DMS79 (cell line): ENCODE measurements at places on chromosomes 16 and 17.

- DNase-seq, result no peak
Observed at GRCh38 chr17:71446645-71447437, 674.0 kb upstream of the SOX9 start.

- DNase-seq, result no peak
Observed at GRCh38 chr17:42163113-42163512, 8.3 kb upstream of the RAB5C start.

- no peak for DNase-seq
Observed at GRCh38 chr17:20236578-20237227, 227.5 kb downstream of the SPECC1 start.

GRCh38 chr17:38425031-38425430 is 3.2 kb upstream of the ARHGAP23 start:
- no peak for DNase-seq

DNA sequence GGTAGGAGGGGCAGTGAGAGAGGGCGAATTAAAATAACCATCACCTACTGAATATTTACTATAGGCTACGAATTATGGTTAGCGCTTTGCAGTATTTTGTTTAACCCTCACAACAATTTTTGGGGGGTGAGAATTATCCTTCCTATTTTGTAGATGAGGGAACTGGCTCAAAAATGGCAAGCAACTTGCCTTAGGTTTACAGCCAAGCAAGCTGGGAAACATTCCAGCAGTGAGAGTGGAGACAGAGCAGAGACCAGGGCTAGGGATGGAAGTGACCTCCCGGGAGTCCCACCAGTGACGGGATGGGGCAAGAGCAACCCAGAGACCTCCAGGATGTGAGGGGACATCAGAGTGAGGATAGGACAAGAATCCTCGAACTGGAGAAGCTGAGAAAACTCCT is 352 bp upstream of the VMO1 start:
- DNase-seq, result no peak

- DNase-seq, result no peak
Observed at GRCh38 chr16:74573622-74574021, 33.3 kb downstream of the GLG1 start.

DNA sequence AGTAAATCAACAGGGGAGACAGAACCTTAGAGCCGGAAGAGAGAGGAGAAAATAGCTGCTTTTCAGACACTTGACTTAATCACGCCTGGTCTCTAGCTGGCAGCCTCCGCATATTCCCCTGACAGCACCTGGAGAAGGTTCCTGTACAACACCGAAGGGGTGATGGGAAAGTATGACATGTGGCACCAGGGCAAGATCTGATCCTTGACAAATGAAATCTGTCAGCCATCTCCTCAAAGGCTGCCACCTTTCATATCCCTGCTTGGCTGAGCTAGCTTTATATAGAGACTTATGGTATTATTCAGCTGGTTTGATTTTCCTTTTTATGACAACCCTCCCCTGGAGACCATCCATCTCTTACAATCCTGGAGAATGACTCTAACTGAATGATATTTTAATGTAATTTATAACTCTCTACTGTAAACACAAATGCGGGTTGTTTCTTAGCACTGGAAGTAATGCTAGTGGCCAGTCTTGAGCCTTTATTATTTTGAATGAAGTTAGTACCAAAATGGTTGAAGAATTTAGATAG is 1205.3 kb upstream of the CDH8 start:
- no peak for DNase-seq

DNA sequence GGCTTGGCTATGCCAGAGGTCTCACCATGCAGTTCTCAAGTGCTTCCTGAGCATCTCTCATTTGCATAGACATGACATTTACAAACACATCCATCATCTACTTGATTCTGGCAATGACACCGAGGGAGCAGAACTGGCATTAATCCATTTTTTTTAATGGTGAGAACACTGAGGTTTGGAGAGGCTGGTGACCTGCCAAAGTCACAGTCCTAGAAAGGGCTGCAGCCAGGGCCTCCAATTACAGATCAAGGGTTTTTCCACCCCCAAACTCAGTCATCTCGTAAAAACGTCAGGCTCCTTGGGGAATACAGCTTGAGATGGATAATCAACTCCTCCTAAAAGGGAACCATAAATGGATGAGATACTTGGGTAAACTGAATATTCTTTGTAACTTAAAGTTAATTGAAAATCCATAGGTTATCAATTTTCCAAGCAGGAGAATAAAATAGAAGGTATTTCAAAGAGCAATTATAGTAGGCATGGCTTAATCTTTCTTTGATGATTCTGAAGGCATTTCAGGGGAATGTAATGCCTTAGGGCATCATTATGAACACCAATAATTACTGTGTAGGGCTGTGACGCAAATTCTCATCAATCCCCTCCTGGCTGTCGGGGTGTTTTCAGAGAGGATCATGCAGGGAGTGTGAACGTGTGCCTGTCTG is 9.4 kb upstream of the MEOX1 start:
- peak; percentile 94 for DNase-seq

DNA sequence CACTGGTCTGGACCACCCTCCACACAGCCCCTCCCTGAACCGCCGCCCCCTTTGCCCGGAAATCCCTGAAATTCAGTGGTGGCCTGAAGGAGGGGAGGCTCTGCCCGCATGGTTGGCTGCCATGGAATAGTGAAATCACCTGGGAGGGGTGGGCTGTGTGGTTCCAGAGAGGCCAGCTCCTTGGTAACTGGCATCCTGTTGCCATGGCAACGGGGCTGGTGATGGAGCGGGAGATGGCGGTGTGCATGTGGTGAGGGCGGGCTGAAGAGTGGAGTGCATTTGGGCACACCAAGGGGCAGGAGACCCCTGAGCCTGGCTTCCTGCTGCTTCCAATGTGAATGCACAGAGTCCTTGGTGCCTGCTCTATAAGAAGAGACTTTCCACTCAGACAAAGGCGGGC is 2.4 kb downstream of the EFNB3 start:
- peak; percentile 10 for DNase-seq

DNA sequence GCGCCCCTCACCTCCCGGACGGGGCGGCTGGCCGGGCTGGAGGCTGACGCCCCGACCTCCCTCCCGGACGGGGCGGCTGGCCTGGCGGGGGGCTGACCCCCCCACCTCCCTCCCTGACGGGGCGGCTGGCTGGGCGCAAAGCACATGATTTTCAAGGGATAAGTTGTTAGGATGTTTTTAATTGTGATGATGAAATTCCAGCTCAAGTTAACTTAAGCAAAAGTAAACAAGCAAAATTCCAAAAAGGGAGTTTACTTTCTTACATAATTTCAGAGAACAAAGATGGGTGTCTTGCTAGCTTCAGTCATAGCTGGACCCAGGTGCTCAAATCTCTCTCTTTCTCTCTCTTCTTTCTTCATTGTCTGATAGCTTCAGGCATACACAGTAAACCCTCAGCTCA is 33.6 kb upstream of the MED9 start:
- DNase-seq, result no peak

- DNase-seq, result peak; percentile 25
Observed at GRCh38 chr17:44557651-44558285, 484 bp downstream of the FZD2 start.

DNA sequence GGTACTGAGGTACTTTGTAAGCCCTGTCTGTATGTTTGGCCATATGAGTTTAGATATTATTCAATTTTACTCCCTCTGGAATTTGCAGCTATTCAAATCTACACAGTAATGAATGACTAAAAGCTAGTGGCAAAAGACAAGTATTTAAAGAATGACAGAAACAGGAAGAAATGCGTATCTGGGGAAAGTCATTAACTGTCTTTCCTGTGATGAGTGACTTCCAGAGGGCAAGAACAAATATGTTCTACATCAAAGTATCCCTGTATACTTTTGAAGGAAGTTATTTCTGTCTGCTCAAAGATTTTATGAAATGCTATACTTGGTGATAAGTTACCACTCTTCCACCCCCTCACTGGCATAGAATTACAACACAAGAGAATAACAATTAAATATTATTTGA is 489.3 kb upstream of the SOX9 start:
- DNase-seq, result no peak

DNA sequence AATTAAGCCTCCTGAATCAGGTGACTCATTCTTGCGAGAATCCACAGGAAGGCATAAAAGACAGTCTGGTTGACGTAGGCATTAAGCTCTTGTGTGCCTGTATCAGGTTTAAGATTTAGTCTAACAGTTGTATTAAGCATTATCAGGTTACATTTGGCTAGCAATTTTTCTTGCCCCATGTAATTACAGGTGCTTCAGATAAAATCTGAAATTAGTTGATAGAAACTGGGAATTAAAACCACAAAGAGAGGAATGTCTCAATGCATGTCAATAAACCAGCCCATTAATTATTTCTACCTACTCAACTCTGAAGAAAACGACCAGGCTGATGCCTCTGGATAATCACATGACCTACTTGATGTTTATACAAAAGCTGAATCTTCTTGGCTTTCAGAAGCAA is 217.2 kb downstream of the CA10 start:
- DNase-seq, result no peak

DNA sequence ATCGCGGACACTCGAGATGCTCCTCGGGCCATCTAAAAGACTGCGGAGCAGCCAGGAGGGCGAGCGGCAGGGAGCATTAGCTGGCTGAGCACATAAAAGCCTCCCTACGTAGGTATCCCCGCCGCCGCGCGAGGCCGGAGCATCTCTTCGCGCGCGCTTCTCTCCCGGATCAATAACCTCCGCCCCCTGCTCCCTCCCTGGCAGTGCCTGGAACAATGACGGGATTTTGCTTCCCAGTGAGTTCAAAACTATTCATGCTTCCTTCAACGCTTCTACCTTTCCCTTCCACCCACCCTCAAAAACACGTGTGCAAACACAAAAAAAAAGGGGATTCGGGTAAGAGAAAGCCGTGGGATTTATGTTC is 984 bp downstream of the CENPV start:
- peak; percentile 22 for DNase-seq

GRCh38 chr16:57935904-57936303 is 35.0 kb downstream of the CNGB1 start:
- no peak for DNase-seq

GRCh38 chr17:7443499-7444485 is 1.1 kb upstream of the CHRNB1 start:
- no peak for DNase-seq

DNA sequence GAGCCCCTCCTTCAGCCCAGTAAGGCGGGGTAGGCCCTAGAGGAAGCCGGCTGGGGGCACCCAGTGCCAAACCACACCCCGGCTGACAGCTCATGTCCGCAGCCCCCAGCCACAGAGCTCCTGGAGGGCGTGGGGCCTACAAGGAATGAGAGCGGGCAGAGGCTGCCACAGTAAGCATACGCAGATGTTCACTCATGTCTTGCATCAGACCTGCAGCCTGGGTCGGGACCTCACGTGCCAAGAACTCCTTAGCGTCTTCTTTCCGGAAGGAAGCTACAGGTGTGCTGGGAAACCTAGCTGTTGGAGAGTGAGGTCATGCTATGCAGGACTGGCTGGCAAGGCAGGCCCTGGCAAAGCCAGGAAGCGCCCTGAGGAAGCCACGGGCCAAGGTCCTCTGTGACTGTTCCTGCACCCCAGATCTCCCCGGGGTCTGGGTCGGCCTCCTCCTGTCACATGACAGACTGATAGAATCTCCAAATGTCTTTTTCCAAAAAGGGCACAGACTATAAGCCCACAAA is 1.6 kb downstream of the ZNF598 start:
- DNase-seq, result no peak

- no peak for DNase-seq
Observed at GRCh38 chr17:31400481-31400950, 9.0 kb downstream of the RAB11FIP4 start.

GRCh38 chr16:14101415-14101814 is 30.3 kb downstream of the MRTFB start:
- DNase-seq, result no peak

DNA sequence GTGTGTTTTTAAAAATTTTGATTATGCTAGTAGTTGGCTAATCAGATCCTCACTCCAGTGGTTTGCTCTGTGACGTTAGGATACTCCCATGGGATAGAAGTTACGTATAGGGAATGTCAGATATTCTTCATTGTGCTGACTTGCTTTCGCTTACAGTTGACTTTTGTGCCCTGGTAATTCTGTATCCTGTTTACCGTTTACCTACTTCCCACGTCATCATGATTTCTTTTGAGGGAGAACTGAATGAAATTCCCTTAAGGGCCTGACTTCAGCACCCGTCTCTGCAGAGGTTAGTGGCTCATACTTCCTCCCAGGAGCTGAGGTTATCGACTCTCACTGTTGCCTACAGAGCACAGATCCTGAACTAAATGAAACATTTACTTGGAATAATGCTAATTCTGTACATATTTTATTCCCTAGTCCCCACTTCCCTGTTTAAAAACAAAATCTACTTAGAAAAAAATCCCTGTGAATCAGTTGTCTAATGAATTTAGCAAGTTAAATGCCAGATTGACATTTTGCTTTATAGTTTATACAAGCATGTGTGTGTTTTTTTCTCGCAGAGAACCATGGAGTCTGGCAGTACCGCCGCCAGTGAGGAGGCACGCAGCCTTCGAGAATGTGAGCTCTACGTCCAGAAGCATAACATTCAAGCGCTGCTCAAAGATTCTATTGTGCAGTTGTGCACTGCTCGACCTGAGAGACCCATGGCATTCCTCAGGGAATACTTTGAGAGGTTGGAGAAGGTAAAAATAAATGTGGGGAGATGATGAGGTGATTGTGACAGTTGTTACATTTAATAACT is 2.8 kb downstream of the PRKAR1A start:
- DNase-seq, result no peak

DNA sequence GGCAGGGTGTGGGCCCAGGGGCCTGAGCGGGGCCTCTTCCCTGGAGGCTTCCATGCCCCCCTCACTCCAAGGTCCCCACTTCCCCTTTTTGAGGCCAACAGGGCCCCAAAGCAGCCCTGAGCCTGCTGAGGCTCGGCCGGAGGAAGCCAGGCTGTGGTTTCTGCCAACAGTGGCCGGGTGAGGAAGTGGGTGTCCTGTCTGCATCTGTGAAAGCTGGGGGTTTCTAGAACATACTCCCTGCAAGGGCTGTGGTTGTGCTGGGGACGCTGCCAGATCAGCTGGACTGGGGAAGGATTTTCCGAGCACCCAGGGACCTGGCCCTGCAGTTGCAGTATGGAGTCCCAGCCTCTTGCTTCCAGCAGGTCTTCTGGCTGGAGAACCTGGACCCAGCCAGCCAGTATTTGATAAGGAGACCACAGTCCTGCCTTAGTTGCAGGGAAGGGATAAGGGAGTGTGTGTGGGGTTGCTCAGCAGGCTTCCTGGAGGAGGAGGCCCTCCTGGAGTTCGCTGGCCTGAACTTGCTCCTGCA is 15.7 kb downstream of the ADCY7 start:
- DNase-seq, result no peak
